ENCODE measurements at places on chromosomes 2 and 18.

GRCh38 chr2:239093952-239094351 lies 246.1 kb downstream of the TWIST2 start:
- no peak for DNase-seq

DNA sequence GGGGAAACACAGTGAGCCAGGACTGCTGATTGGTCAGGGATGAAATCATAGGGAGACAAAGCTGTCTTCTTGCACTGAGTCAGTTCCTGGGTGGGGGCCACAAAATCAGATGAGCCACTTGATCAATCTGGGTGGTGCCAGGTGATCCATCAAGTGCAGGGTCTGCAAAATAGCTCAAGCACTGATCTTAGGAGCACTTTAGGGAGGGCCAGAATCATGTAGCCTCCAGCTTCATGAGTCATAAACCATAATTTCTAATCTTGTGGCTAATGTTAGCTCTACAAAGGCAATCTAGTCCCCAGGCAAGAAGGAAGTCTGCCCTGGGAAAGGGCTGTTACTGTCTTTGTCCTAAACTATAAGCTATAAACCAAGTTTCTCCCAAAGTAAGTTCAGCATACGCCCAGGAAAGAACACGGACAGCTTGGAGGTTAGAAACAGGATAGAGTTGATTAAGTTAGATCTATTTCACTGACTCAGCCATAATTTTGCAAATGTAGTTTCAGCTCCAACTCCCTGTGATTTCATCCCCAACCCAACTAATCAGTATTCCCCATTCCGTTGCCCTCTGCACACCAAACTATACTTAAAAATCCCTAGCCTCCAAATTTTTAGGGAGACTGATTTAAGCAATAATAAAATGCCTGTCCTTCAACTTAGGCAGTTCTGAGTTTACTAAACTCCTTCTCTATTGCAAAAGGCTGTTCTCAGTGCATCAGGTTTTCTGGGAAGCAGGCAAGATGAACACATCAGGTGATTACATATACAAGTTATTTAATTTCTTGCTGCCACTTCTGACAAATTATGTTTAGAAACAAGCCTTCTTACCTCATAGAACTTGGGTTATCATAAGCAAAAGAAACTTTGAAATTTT lies 226.9 kb upstream of the SPOPL start:
- DNase-seq: no peak

- DNase-seq: peak; percentile 77
These were observed 256.5 kb downstream of the CDH20 start for GRCh38 chr18:61589724-61590065.

DNA sequence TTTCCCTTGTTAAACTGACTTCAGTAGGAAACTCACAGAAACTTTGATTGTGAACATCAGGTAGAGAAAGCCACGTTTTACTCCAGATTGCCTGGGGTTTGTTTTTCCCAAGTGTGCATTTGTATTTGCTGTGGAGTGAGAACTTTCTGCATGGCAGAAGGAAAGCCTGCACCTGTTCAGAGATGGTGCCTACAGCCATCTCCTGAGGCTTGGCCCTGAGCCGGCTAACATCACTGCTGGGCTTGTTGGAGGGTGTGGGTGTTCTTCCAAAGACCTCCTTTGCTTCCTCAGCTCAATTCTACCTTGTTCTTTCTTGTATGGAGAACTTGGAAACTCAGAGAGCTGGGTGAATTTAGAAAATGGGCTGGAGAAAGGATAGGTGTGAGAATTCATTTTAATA lies 16.1 kb downstream of the KCNS3 start:
- DNase-seq: no peak

GRCh38 chr18:37729716-37730115 lies 164.1 kb upstream of the CELF4 start:
- DNase-seq: no peak

Measured in dermis microvascular lymphatic vessel endothelial cell (primary cell).